ENCODE measurements at places on chromosomes 7 and 10.

- DNase-seq = no peak
Observed at GRCh38 chr7:4072161-4072925, 609.8 kb upstream of the FOXK1 start.

GRCh38 chr7:101172854-101173751, 7.0 kb downstream of the NAT16 start:
- no peak for DNase-seq

GRCh38 chr10:117997673-117998072, 49.1 kb downstream of the RAB11FIP2 start:
- no peak for DNase-seq

DNA sequence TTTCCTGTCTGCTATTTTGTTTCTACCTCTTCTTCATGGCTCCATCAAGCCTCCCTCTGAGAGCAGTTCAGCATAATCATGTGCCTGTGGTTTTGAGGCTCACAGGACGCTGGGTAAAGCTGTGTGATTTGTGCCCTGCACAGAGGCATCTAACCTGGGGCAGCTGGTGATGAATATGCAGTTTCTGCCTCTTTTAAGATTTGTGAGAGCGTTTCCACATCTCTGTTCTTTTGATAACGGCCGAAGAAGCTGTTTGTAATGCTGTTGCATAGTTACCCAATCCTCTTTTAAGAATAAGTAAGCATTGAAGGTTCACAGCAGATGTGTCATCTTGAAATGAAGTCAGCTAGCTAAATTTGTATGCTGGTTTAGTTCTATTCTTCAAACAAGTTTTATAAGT, 45.2 kb downstream of the PNLIPRP3 start:
- DNase-seq = no peak
